Stimulated activated CD8-positive, alpha-beta memory T cell treated with anti-CD3 and anti-CD28 coated beads, Interleukin-2, amount 100 ng/mL, for 1 hour (primary cell): ENCODE measurements at places on chromosomes 3 and 15.

- no peak for DNase-seq
These were observed 45.4 kb downstream of the PDIA5 start for GRCh38 chr3:123112232-123112631.

GRCh38 chr15:50883903-50884302 lies 24.6 kb upstream of the AP4E1 start:
- no peak for DNase-seq

GRCh38 chr3:126133606-126134005 lies 46.8 kb downstream of the ALDH1L1 start:
- no peak for DNase-seq

- no peak for DNase-seq
These were observed 1037.0 kb upstream of the NR2F2 start for GRCh38 chr15:95293456-95294031.

GRCh38 chr15:45637141-45637540 lies 2.3 kb downstream of the SQOR start:
- DNase-seq: no peak

- no peak for DNase-seq
These were observed 33.9 kb downstream of the PLCL2 start for GRCh38 chr3:16918683-16919025.
